ENCODE measurements at places on chromosomes 2 and 18. TPM values are rescaled to one million over a fixed set of nuclear protein-coding genes. Genes with fewer than 3 reads are reported as not detected.

DNA sequence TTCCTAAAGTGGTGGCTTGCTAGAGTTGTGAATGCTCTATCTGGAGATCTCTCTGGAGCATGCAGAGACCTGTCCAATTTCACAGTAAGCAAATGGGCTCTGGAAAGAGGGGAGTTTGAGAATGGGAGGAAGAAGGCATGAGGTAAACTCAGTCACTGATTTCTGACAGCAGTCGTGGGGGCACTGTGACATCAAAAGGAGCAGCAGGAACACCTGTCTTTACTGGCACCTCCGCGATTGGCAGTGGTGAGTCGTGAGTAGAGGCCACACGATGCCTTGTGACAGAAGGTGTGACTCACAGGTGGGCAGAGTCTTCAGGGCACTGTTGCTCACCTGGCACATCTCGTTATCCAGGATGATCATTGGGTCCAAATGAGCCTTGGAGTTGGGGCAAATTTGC lies 38.8 kb upstream of the CAVIN2 start:
- H3K27me3 ChIP-seq = no peaks in the 10 kb centered on the region
- H3K27ac ChIP-seq = no peak overlapping the region
- H3K4me1 ChIP-seq = no peaks in the 10 kb centered on the region
- H3K36me3 ChIP-seq = no peaks in the 10 kb centered on the region
- H3K4me3 ChIP-seq = no peak overlapping the region

DNA sequence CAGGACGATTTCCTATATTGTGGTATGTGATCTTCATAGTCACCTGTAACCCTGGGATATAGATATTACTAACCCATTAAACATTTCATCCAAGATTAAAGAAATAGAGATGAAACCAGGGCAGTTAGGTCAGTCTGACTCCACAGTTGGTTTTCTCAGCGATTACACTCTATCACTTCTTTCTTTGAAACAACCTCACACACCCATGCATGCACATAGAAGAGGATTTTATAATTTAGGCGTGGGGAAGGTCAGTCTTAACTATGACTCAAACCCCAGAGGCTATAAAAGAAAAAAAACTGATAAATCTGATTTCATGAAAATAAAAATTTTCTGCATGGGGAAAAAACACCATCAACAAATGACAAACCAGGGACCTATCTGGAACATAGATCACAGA lies 54.2 kb downstream of the BCL2 start:
- DNase-seq = no peak
- H3K4me3 ChIP-seq = no peak overlapping the region
- no peaks in the 10 kb centered on the region for H3K27me3 ChIP-seq
- H3K4me1 ChIP-seq = peaks cover 6% of the 10 kb centered on the region
- H3K36me3 ChIP-seq = no peaks in the 10 kb centered on the region

- no peak for DNase-seq
- no peaks in the 10 kb centered on the region for H3K27me3 ChIP-seq
- H3K4me3 ChIP-seq = no peak overlapping the region
- H3K4me1 ChIP-seq = no peaks in the 10 kb centered on the region
- no peaks in the 10 kb centered on the region for H3K36me3 ChIP-seq
These were observed 314.6 kb downstream of the LNPK start for GRCh38 chr2:175687465-175687864.

- H3K27me3 ChIP-seq = no peaks in the 10 kb centered on the region
- H3K27ac ChIP-seq = no peak overlapping the region
- no peaks in the 10 kb centered on the region for H3K4me1 ChIP-seq
- no peak for DNase-seq
- no peaks in the 10 kb centered on the region for H3K36me3 ChIP-seq
These were observed 180.4 kb downstream of the FAM124B start for GRCh38 chr2:224221455-224221913.

- H3K4me3 ChIP-seq = no peak overlapping the region
- no peak overlapping the region for H3K27ac ChIP-seq
- DNase-seq = no peak
- H3K27me3 ChIP-seq = no peaks in the 10 kb centered on the region
These were observed 10.0 kb upstream of the GCA start for GRCh38 chr2:162333968-162334367.

- no peak overlapping the region for H3K4me3 ChIP-seq
- H3K36me3 ChIP-seq = no peaks in the 10 kb centered on the region
- no peak overlapping the region for H3K27ac ChIP-seq
- no peaks in the 10 kb centered on the region for H3K27me3 ChIP-seq
These were observed 522.9 kb upstream of the TNP1 start for GRCh38 chr2:217382794-217383193.

- no peaks in the 10 kb centered on the region for H3K4me1 ChIP-seq
- H3K27me3 ChIP-seq = no peaks in the 10 kb centered on the region
- H3K36me3 ChIP-seq = no peaks in the 10 kb centered on the region
- DNase-seq = no peak
These were observed 22.1 kb upstream of the CCDC150 start for GRCh38 chr2:196617430-196617829.

GRCh38 chr18:32548688-32549087 lies 78.0 kb upstream of the GAREM1 start:
- no peaks in the 10 kb centered on the region for H3K36me3 ChIP-seq
- no peaks in the 10 kb centered on the region for H3K4me1 ChIP-seq
- no peak overlapping the region for H3K27ac ChIP-seq
- DNase-seq = no peak
- no peaks in the 10 kb centered on the region for H3K27me3 ChIP-seq

DNA sequence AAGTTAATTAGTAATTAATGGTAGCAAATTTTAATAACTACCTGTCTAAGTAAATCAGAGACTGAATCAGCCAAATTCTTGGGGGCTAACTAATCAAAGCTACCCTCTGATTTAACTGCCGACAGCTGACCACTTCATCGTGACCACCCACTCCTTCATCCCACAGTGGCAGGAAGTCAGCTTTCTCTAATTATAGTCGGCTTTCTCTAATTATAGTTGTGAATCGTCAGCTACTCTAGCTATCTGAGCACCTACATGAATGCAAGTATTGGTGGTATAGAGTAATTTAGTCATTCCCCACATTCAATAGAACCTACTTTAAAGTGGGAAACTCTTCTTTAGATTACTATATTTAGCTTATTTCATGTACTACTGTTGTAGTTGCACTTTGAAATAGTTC lies 185.5 kb downstream of the PTGR3 start:
- H3K27ac ChIP-seq = no peak overlapping the region
- no peak overlapping the region for H3K4me3 ChIP-seq
- H3K4me1 ChIP-seq = no peaks in the 10 kb centered on the region
- no peak for DNase-seq
- H3K27me3 ChIP-seq = no peaks in the 10 kb centered on the region

- H3K36me3 ChIP-seq = no peaks in the 10 kb centered on the region
- no peak overlapping the region for H3K4me3 ChIP-seq
- no peaks in the 10 kb centered on the region for H3K27me3 ChIP-seq
- DNase-seq = no peak
These were observed 160.6 kb downstream of the RNF144A start for GRCh38 chr2:7077660-7078267.

DNA sequence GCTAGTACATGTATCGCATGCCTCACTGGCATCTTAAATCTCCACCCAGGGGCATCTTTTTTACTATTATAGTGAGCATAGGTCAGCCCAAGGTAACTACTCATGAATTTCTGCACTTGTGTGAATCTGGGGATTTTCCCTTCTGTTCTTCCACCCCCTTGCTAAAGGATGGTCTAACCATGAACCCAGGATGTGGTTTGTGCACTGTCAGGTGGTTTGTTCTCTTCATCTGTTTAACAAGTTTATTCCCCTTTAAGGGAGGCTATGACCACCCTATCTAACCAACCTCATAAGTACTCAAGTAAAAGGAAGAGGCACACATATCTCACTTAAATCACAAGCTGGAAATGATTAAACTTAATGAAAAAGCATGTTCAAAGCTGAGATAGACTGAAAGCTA lies 243.0 kb downstream of the RPRM start:
- H3K4me1 ChIP-seq = no peaks in the 10 kb centered on the region
- no peak overlapping the region for H3K27ac ChIP-seq
- H3K27me3 ChIP-seq = no peaks in the 10 kb centered on the region
- no peaks in the 10 kb centered on the region for H3K36me3 ChIP-seq
- DNase-seq = no peak

GRCh38 chr18:12911025-12911928 lies 27.2 kb upstream of the PTPN2 start:
- no peaks in the 10 kb centered on the region for H3K36me3 ChIP-seq
- peak overlapping the region; percentile 16 for H3K4me3 ChIP-seq
- no peaks in the 10 kb centered on the region for H3K4me1 ChIP-seq
- no peak overlapping the region for H3K27ac ChIP-seq
- no peak for DNase-seq

DNA sequence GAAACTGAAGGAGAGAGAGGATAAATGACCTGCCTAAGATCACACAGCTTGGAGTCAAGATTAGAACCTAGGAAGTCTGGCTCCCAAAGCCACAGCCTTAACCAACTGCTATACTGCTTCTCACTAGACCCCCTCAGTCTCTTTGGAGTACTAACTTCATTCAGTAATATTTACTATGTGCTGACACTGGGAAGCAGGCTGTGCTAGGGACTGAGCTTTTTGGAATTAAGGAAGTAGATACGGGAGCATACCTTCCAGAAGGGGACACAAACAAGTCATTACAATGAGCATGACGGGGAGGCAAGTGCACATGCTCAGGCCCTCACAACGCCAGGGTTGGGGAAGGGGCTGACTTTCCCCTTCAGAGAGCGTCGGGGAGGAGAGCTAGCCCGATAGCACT lies 97.7 kb downstream of the INO80D start:
- H3K4me1 ChIP-seq = no peaks in the 10 kb centered on the region
- no peak overlapping the region for H3K4me3 ChIP-seq
- no peaks in the 10 kb centered on the region for H3K27me3 ChIP-seq
- H3K27ac ChIP-seq = no peak overlapping the region
- H3K36me3 ChIP-seq = no peaks in the 10 kb centered on the region
- no peak for DNase-seq

- no peaks in the 10 kb centered on the region for H3K36me3 ChIP-seq
- H3K27ac ChIP-seq = no peak overlapping the region
- no peaks in the 10 kb centered on the region for H3K4me1 ChIP-seq
- no peak overlapping the region for H3K4me3 ChIP-seq
These were observed 76.3 kb downstream of the GPD2 start for GRCh38 chr2:156512451-156512850.

GRCh38 chr18:27843783-27844777 lies 332.9 kb downstream of the CDH2 start:
- no peaks in the 10 kb centered on the region for H3K4me1 ChIP-seq
- no peaks in the 10 kb centered on the region for H3K27me3 ChIP-seq
- no peaks in the 10 kb centered on the region for H3K36me3 ChIP-seq
- DNase-seq = no peak
- no peak overlapping the region for H3K27ac ChIP-seq
- no peak overlapping the region for H3K4me3 ChIP-seq

DNA sequence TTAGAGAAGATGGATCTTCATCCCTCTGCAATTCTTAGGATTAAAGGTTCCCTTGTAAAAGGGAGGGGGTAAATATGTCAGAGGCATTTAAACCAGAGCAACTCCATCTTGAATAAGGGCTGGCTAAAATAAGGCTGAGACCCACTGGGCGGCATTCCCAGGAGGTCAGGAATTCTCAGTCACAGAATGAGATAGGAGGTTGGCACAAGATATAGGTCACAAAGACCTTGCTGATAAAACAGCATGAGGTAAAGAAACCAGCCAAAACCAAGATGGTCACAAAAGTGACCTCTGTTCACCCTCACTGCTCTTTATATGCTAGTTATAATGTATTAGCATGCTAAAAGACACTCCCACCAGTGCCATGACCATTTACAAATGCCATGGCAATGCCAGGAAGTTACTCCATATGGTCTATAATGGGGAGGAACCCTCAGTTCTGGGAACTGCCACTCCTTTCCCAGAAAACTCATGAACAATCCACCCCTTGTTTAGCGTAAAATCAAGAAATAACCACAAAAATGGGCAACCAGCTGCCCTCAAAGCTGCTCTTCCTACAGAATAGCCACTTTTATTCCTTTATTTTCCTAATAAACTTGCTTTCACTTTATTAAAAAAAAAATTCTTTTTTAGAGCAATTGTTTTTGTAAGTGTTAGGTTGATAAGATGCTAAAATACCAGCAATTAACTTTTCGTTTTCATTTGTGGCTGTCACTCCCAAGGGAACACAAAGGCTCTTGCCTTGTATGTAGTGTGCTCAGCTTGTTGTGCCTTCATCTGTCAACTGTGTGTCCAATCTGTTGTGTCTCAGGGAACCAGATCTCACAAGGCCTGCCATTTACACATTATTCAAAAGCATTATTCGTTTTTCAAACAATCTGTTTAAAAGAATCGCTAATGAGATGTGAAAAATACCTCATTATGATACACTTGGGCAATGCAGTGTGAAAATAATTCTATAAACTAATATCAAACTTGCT lies 205.2 kb upstream of the RGPD4 start:
- no peak overlapping the region for H3K4me3 ChIP-seq
- H3K27ac ChIP-seq = no peak overlapping the region
- no peaks in the 10 kb centered on the region for H3K4me1 ChIP-seq
- H3K36me3 ChIP-seq = no peaks in the 10 kb centered on the region
- no peaks in the 10 kb centered on the region for H3K27me3 ChIP-seq

GRCh38 chr18:49023271-49023937 lies 72.6 kb upstream of the SMAD7 start:
- H3K27me3 ChIP-seq = no peaks in the 10 kb centered on the region
- H3K36me3 ChIP-seq = no peaks in the 10 kb centered on the region
- no peak overlapping the region for H3K27ac ChIP-seq
- no peak overlapping the region for H3K4me3 ChIP-seq
- DNase-seq = peak; percentile 31

GRCh38 chr2:190641469-190641868 lies 7.4 kb upstream of the NAB1 start:
- H3K27me3 ChIP-seq = no peaks in the 10 kb centered on the region
- DNase-seq = no peak
- H3K4me1 ChIP-seq = no peaks in the 10 kb centered on the region
- H3K36me3 ChIP-seq = no peaks in the 10 kb centered on the region
- no peak overlapping the region for H3K4me3 ChIP-seq

- no peaks in the 10 kb centered on the region for H3K4me1 ChIP-seq
- no peak overlapping the region for H3K4me3 ChIP-seq
- no peaks in the 10 kb centered on the region for H3K36me3 ChIP-seq
- no peak for DNase-seq
These were observed 10.4 kb downstream of the LRPPRC start for GRCh38 chr2:43985359-43985758.

DNA sequence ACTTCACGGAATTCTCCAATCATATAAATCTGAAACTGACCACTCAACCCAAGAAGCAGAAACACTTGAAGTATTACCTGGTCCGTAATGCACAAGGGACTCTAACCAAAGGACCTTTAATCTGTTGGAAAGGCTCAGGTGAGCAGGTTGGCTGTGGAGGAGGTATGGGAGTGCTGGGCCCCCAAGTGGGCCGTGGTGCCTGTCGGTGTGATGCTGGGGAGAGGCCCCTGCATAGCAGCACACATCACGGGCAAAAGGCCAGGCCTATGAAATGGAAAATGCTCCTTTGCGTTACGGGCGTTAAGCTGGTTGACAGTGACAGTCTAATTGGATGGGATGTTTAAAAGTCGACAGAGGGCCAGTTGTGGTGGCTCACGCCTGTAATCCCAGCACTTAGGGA lies 42.6 kb downstream of the GREB1 start:
- H3K27me3 ChIP-seq = no peaks in the 10 kb centered on the region
- H3K4me3 ChIP-seq = no peak overlapping the region
- H3K27ac ChIP-seq = no peak overlapping the region
- H3K36me3 ChIP-seq = no peaks in the 10 kb centered on the region
- DNase-seq = no peak
- peaks cover 3% of the 10 kb centered on the region for H3K4me1 ChIP-seq

ANKRD29 gene
- 13.8 TPM for total RNA-seq

FNDC4 gene
- 57.3 TPM for total RNA-seq

CHRND gene
- not detected for total RNA-seq

FBXO48 gene
- total RNA-seq = 1.6 TPM
